CD4-positive, alpha-beta T cell (primary cell): ENCODE measurements at places on chromosomes 12 and 14.

GRCh38 chr12:99611117-99611516 is 36.4 kb upstream of the GARIN6 start:
- no peaks in the 10 kb centered on the region for H3K27me3 ChIP-seq
- no peaks in the 10 kb centered on the region for H3K36me3 ChIP-seq
- H3K4me3 ChIP-seq, result no peak overlapping the region
- no peak overlapping the region for H3K27ac ChIP-seq

DNA sequence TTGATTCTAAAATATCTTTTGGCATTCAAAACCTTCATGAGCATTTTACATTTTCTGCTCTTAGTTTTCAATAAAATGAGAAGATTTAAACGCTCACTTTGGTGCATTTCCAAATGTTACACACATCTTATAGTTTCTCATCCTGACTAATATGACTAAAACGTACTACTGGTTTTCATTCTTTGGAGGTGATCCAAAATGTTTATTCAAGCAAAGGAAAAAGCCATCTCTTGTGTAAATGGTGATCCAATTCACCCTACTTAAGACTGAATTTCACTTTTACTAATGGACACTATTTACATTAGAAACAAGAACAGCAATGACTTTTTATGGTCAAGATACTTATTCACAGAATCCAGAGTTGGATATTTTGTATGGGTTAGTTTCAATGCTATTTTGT is 86.6 kb downstream of the KITLG start:
- no peaks in the 10 kb centered on the region for H3K4me1 ChIP-seq
- H3K36me3 ChIP-seq, result no peaks in the 10 kb centered on the region
- DNase-seq, result no peak
- H3K27me3 ChIP-seq, result no peaks in the 10 kb centered on the region
- H3K27ac ChIP-seq, result no peak overlapping the region

DNA sequence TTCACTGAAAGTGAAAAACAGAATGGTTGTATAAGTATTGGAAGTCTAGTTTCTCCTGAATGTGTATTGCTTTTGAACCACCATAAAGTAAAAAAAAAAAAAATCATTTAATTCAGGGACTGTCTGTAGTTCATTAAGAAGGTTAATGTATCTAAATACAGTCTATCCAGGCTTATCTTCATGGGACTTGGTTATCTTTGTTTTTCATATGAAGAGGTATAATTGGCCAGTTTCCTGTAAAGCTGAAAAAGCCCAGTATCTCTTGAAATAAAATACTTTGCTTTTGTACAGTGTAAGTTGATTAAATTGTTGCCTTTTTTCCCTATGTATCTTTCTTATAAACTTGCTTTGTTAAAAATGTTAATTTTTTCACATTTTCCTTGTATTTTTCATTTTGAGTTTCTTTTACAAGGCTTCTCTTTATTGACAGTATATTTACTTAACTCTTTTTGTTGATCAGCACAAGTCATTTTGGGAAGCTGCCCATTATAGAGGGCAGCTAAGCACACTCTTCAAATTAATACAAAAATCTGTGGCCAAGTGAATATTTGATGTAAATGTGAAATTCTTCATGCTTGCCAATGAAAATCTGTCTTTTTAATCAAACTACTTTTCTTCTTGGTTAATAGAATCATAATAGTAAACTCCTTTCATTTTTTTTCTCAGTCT is 156.0 kb downstream of the TMTC3 start:
- H3K4me1 ChIP-seq, result no peaks in the 10 kb centered on the region
- no peak for DNase-seq
- no peaks in the 10 kb centered on the region for H3K36me3 ChIP-seq
- H3K27ac ChIP-seq, result no peak overlapping the region
- H3K27me3 ChIP-seq, result no peaks in the 10 kb centered on the region
- no peak overlapping the region for H3K4me3 ChIP-seq

GRCh38 chr12:52439420-52439819 is 5.2 kb upstream of the KRT75 start:
- no peaks in the 10 kb centered on the region for H3K36me3 ChIP-seq
- DNase-seq, result no peak
- peaks cover 10% of the 10 kb centered on the region for H3K27me3 ChIP-seq
- H3K27ac ChIP-seq, result no peak overlapping the region
- H3K4me1 ChIP-seq, result no peaks in the 10 kb centered on the region

DNA sequence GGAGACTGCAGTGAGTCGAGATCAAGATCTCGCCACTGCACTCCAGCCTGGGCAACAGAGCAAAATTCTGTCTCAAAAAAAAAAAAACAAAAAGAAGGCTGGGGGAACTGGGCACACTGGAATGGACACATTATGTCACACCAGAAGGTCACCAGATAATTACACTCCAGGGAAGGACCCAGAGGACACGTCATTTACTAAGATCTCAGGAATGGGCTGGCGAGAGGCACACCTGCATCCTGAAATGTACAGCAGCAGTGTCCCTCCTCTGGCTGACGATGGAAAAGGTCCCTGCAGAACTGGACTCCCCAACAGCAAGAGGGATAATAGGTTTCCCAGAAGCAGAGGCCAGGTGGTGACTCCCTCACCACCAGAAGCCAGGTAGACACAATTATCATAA is 243.5 kb downstream of the BCL11B start:
- DNase-seq, result no peak
- H3K4me3 ChIP-seq, result no peak overlapping the region
- H3K36me3 ChIP-seq, result no peaks in the 10 kb centered on the region
- no peaks in the 10 kb centered on the region for H3K27me3 ChIP-seq

GRCh38 chr12:71075743-71076142 is 82.1 kb downstream of the TSPAN8 start:
- no peak overlapping the region for H3K4me3 ChIP-seq
- H3K4me1 ChIP-seq, result no peaks in the 10 kb centered on the region
- H3K27ac ChIP-seq, result no peak overlapping the region
- no peaks in the 10 kb centered on the region for H3K36me3 ChIP-seq
- DNase-seq, result no peak

- H3K4me1 ChIP-seq, result no peaks in the 10 kb centered on the region
- no peak overlapping the region for H3K4me3 ChIP-seq
- no peak overlapping the region for H3K27ac ChIP-seq
- DNase-seq, result no peak
- H3K36me3 ChIP-seq, result no peaks in the 10 kb centered on the region
- no peaks in the 10 kb centered on the region for H3K27me3 ChIP-seq
These were observed 137.4 kb downstream of the GRIP1 start for GRCh38 chr12:66541426-66541825.

DNA sequence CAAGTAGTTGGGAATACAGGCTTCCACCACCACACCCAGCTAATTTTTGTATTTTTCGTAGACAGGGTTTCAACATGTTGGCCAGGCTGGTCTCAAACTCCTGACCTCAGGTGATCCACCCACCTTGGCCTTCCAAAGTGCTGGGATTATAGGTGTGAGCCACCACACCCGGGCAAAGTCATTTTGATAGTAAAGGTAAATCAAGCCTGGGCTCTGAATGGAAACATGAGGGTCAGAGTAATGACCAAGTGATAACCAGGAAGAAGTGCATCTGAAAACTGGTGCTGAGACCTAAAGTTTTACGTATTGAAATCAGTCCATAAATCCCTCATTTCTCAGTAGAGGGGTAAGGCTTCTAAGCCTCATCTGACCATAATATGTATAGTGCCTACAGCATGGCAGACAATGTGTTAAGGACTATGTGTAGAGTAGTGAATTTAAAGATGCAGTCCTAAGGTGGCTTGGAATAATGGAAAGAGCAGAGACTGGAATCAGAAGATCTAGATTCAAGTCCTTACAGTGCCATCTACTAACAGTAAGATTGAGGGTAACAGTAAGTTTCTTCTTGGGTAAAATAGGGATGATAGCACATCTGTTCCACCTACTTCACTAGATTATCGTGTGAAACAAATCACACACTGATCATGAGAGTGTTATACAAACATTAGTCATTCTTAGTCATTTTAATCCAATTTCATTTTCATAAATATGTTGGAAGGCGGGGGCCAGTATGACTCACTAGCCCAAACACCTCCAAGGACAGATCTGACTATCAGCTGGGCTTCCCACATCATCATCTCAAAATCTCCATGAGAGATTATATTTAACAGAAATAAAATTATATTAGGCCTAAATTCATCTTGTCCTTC is 11.2 kb downstream of the MAP4K5 start:
- no peaks in the 10 kb centered on the region for H3K27me3 ChIP-seq
- no peaks in the 10 kb centered on the region for H3K36me3 ChIP-seq
- no peak overlapping the region for H3K27ac ChIP-seq
- DNase-seq, result no peak

DNA sequence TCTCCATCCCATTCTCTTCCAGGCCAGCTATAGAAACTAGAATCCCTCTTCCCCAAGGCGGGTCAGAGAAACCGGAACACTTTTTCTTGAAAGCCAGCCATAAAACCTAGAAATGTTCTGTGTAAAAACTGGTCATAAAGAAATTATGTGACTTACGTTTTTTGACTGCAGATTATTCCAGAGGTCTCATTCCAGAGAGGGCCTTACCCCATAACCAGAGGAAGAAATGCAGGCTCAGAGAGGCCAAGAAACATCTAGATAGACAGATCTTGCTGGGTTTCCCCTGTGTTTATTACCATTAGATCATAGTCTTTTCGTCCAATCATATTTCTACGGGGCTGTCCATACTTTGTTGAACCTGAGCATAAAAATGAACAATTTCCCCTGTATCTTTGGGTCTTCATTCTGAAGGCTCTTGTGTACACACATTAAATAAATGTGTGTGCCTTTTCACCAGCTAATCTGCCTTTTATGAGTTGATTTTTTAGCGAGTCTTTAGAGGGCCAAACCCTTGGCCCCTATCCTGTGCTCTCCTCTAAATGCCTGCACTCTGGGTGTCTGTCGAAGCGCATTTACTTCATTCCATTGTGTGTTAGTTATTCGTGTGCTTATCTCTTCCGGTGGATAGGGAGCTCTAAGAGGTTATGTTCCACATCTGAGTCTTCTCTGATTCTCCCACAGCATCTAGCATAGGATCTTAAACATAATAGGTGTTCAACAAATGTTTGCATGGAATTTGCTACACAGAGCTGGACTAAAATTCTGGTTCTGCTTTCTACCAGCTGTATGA is 163.0 kb downstream of the ADCK1 start:
- no peak for DNase-seq
- no peak overlapping the region for H3K4me3 ChIP-seq
- H3K36me3 ChIP-seq, result no peaks in the 10 kb centered on the region
- H3K4me1 ChIP-seq, result peaks cover 4% of the 10 kb centered on the region
- peaks cover 14% of the 10 kb centered on the region for H3K27me3 ChIP-seq

DNA sequence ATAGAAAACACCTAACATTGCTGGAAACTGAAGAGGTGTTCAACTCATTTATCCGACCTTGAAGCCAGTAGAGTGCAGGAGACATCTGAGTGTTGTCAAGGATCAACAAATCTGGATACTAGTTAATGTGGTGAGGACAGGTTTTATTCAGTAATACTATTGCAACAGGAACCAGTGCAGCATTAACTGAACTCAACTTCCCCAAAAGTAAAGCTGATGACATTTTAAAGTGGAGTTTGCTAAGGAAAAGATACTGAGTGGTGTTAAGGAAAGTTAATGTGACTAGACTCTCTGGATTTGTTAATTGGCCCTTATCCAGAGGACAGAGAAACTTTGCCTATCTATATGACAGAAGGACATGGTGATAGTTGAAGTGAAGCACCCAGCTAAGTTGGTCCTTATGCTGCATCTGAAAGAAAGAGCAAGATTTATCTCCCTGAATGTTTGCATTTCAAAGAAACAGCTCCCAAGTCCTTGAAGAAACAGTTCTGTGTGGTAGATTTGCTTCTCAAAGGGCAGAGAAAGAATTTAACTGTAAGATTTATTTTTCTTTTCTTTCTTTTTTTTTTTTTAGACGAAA is 1.2 kb upstream of the CLEC7A start:
- H3K27ac ChIP-seq, result no peak overlapping the region
- no peaks in the 10 kb centered on the region for H3K27me3 ChIP-seq
- no peak overlapping the region for H3K4me3 ChIP-seq
